ENCODE measurements at places on chromosomes 5 and 9.

DNA sequence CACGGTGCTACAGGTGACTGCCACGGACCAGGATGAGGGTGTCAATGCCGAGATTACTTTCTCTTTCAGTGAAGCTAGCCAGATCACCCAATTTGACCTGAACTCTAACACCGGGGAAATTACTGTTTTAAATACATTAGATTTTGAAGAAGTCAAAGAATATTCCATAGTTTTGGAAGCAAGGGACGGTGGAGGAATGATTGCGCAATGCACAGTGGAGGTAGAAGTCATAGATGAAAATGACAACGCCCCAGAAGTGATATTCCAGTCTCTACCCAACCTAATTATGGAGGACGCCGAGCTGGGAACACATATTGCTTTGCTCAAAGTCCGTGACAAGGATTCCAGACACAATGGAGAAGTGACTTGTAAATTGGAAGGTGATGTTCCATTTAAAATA lies 1.2 kb downstream of the PCDHGB4 start:
- no peak for DNase-seq

DNA sequence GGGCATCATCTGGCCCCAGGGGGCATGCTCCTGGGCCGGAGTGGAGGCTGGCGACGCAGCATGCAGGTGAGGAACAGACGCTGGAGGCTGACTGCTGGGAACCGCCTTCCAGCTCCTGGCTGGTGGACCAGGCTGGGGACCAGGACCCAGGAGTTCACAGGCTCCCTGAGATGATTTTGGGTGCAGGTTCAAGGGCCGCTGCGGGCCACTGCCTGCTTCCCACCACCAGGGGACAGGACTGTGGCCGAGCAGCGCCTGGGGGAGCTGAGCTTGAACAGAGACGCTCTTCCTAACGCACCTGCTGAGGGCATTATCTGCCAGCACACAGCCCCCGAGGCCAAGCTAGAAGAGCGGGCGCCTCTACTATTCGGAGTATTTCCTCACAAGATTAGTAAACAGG lies 132.1 kb upstream of the RAPGEF1 start:
- DNase-seq, result no peak

DNA sequence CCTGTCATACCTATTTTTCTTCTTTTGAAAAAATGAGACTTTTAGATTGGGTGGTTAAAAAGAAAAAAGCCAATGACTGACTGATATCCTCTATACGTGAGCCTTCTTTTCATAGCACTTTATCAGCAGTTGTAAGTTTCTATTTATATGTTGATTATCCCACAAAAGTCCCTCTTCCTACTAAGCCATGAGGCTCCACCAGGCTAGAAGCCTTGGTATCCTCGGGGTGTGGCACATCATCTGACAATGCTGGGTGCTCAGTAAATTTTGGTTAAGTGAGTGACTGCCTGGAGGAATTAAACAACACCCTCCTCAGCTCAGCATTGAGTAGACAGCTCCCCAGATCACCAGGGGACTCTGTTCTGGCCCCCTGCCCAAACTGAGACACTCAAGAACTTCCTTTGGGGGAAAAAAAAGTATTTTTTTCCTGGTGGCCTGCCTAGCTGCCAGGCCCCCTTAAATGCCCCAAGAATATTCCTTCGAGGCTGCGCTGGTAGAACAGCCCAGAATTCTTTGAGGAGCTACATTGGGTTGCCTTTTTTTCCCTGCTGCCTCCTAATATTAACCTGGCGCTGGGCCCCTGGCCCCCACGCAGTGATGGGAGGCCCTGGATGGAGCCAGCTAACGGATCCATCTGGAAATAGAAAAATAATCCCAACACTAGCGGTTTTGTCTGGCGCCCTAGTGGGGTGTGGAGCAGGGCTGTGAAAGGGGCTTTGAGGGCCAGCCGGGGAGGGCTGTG lies 23.4 kb upstream of the COL27A1 start:
- no peak for DNase-seq

DNA sequence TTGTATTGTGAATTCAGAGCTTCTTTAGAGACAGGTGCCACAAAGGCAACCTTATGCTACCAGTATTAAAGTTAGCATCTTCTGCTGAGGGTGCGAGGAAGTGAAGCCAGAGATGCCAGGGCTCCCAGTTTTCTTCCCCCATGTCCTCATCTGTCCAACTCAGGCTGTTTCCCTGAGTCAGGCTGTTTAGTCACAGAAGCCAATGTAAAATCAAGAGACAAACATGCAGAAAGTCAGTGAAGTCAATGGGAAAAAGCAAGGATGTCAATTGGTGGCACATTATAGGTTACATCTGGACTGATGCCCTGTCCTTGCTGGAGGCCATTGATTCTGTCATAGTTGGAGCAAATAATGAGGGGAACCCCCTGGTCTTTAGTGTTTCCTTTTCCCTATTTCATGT lies 168.5 kb downstream of the SAXO1 start:
- no peak for DNase-seq

- no peak for DNase-seq
Observed at GRCh38 chr5:98698359-98698758, 75.1 kb upstream of the RGMB start.

DNA sequence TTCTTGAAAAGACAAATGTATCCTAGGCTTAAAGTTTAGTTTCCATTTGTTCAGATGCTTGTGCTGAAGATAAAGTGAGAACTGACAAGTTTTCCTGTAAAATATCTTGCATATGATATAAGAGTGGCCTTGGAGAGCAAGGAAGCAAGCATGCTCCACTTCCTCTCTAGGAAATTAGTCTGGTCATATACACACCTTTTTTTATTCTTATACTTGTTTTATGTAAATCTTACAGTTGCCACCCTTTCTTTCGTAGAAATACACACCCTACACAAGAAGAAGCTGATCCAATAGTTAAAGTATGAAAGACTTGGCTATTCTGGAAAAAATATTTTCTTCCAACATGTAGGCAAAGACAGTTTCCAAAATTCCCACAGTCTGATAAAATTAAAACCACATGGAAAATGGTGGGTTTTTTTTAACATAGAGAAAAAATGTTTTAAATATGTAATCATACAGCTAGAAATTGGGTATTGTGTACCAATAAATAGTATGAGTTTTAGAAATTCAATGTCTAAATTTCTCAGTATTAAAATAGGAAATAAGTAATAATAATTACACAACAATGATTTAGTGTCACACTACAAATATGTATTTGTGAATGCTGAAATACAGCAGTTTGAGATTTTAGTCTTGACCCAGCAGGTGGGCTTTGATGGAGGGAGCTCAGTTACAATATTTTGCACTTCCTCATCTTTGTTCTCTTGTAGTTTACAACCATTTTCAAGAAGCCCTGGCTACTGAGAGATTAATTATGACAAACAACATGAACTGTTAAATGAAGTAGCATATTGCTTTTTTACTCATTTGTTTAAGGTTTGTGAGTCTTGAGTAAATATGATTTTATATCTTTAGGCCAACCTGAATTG lies 185.7 kb upstream of the GNA14 start:
- no peak for DNase-seq

- DNase-seq, result no peak
Observed at GRCh38 chr5:44603496-44604272, 205.1 kb upstream of the MRPS30 start.

DNA sequence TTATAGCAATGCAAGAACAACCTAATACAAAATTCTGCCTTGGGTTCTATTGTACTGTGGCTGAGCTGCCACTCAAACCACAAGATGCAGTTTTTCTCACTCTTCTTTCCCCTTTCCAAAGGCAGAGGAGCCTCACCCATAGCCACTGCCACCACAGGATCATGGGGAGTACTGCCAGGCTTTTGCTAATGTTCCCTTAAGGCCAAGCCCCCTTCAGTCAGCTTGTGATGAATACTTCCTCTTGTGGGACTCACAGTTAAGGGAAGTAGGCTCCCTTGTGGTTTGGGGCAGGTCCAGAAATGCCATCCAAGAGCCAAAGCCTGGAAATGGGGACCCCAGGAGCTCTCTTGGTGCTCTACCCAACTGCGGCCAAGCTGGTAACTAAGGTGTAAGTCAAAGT lies 258.7 kb downstream of the SPATA31D1 start:
- no peak for DNase-seq

DNA sequence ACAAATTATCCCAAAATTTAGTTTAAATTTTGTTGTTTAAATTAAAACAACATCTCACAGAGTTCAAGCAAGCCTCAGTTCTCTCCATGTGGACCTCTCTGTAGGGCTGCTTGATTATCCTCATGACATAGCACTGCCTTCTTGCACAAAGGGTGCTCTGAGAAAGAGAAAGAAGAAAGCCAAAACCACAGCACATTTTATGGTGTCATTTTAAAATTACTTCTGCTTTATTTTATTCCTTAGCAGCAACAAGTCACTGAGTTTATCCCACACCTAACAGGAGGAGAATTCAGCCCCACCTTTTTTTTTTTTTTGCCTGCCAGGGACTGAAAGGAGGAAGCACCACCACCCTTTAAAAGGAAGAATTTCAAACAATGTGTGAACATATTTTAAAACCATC lies 12.8 kb upstream of the KCNV2 start:
- no peak for DNase-seq

GRCh38 chr9:112380102-112380824 lies at the start of gene HSDL2:
TSS of gene HSDL2 (plus strand) at chr9:112380108. CDS start at chr9:112380164, 56 bp downstream.
- DNase-seq, result no peak

GRCh38 chr9:130345897-130346385 lies 80.4 kb downstream of the HMCN2 start:
- DNase-seq, result no peak

DNA sequence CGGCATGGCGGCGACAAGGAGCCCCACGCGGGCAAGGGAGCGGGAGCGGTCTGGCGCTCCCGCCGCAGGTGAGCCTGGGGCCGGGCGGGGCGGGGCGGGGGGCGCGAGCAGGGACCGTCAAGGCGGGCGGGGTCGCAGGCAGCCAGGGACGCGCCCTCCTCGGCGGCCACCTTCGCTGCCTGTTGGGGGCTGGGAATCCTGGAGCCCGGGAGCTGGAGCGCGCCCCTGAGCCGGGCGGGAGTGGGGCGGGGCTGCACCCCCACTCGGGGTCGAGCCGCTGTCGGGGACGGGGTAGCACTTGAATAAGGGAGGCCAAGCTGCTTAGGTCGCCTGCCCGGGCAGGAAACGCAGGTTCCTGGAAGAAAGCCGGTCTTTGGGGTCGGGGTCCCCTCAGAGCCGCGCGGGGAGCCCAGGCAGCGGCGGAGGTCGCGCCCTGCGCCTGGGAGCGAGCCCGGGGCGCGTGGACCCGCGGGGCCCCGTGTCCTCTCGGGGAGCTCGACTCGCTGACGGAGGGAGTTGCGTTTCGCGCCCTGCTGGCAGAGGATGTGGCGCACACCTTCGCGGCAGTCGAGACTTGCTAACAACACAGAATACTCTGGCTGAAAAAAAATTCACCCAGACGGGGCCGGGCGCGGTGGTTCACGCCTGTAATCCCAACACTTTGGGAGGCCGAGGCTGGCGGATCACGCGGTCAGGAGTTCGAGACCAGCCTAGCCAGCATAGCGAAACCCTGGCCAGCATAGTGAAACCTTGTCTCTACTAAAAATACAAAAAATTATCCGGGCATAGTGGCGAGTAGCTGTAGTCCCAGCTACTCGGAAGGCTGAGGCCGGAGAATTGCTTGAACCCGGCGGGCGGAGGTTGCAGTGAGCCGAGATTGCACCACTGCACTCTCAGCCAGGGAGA lies 552 bp downstream of the OTULINL start:
- DNase-seq, result peak; percentile 59

DNA sequence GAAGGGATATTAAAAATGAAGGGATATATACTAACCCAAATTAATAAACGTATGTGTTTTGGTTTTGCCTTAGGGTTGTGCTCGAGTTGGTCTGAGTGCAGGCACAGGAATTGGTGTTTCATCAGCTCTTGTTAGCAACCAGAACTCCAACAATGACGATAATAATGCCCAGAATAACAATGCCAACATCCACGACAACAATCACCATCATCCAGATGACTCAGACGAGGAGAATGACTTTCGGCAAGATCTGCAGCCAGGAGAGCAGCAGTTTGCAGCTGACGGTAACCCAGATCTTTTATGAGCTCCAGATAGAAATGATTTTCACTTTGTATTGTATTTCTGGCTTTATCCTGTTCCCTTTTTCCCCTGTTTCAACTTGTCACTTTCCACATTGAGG lies 33.2 kb downstream of the FBXO38 start:
- DNase-seq, result no peak

GRCh38 chr9:7121055-7121454 lies 363.3 kb downstream of the KDM4C start:
- DNase-seq, result no peak

DNA sequence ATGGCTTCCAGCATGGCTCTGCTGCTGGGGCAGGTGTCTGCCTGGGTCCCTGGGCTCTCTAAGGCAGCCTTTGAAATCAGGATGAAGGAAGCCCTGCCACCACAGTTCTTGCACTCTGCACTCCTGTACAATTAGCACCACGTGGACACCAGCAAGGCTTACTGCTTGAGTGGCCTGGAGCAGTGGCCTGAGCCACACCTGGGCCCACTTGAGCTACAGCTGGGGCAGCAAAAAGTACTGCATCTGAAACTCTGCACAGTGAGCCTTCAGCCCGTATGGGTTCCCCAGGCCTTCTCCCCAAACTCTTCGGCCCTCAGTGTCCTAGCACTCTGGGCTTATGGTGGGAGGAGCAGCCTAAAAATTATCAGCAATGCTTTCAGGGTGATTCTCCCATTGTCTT lies 8.0 kb upstream of the INIP start:
- DNase-seq, result peak; percentile 6

DNA sequence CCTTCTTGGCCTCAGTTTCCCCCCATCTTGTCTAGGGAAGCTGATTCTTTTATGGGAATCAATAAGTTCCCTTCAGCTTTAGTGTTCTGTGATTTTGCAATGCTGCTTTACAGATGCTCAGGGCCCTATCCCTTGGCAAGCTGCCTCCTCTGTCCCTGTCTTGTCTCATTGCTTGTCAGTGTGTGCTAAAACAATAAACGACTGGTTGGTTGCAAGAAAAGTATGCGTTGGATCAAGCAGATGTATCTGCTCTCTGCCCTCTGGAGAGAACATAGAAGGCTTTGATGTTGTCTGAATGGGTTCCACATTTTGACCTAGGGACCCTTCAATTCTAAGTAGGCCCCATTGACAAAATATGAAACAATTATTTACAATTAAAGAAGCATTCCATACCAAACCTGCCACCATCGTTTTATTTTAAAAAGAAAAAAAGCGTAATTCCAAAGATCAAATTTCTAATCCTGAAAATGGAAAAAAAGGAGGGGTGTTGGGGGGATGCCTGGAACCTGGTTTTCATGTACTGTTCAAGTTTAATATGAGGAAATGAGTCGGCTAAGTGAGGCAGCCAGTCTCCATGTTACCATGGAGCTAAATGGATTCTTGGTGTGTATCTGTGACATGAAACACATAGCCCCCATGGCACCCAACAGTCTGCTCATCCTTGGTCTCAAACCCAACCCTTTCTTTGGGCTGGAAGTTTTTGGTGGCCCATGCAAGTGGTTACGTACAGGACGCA lies 31.2 kb upstream of the TARS1 start:
- no peak for DNase-seq

DNA sequence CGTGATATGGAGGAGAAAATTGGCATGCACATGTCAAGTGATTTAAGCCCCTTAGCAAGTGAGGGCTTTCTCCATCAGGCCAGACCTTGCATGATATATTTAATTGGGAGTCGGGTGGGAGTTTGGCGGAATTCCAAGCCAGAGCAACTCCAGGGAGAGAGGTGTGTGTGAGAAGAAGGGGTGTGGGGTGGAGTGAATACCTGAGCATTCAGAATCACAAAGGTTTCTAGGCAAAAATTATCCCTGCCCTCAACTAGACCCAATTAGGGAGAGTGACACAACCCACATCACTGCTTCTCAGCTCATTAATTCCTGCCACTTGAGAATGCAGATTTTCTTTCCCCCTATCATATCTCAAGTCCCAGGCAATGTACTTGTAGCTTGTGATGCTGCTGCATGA lies 279.7 kb upstream of the TUT7 start:
- DNase-seq, result no peak

Data from naive B cell (primary cell).